ENCODE measurements at places on chromosomes 5 and 9.

- DNase-seq: no peak
Observed at GRCh38 chr5:150530951-150531588, 23.1 kb downstream of the NDST1 start.

- DNase-seq: no peak
Observed at GRCh38 chr9:90680534-90680933, 37.9 kb upstream of the DIRAS2 start.

DNA sequence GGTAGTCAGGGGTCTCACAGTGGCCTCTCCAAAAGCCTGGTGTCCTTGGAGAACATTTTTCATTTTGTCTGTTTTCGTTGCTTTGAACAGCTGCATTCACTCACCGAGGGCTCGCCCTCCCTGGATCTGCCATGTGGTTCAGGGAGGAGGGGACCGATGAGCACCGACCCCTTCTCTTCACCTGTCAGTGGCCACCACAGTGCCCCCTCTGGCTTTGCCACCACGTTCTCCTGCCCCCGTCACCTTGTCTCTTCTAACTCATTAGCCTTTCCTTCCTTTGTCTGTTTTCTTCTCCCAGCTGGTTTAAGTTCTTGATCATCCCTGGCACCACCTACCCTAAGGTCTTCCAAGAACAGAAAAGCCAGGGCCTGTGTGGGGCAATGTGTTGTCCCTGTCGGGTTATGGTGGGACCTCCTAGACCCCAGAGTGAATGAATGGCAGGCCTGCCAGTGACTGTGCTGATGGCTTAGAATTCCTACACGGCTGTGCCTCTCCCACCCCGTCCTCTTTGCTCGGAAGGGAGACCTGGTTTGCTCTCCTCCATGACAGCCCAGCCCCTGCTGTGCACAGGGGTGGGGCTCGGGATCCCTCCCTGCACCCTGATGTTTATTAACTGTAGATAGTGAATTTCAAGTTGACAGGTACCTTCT is 90.0 kb downstream of the ANKRD33B start:
- no peak for DNase-seq

DNA sequence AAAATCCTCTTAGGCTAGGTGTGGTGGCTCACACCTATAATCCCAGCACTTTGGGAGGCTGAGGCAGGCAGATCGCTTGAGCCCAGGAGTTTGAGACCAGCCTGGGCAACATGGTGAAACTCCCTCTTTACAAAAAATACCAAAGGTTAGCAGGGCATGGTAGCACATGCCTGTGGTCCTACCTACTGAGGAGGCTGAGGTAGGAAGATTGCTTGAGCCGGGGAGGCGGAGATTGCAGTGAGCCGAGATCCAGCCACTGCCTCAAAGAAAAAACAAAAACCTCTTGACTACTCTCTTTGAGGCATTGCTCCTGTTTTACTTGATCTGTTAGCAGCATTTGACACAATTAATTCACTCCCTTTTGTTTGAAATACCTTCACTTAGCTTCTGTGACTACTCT is 20.7 kb downstream of the KIF2A start:
- no peak for DNase-seq

DNA sequence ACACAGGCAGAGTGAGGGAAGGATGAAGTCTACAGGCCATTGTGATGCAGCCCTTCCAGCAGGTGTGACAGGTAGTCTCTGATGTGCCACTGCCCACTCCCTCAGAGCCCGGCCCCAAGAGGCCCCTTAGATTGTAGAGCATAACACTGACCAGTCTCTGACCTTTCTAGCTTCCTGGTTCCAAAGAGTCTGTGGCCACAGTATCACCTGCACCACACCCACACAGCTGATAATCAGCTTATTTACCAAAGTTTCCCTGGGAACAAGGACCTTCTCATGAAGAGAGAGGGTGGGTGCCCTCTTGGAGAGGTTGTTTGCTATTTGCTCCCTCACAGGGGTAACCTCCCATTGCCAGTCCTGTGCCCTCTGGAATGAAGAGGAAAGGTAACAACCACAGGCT is 11.0 kb upstream of the ACER2 start:
- no peak for DNase-seq

- peak; percentile 31 for DNase-seq
Observed at GRCh38 chr9:92295827-92296258, 2.3 kb upstream of the IARS1 start.

DNA sequence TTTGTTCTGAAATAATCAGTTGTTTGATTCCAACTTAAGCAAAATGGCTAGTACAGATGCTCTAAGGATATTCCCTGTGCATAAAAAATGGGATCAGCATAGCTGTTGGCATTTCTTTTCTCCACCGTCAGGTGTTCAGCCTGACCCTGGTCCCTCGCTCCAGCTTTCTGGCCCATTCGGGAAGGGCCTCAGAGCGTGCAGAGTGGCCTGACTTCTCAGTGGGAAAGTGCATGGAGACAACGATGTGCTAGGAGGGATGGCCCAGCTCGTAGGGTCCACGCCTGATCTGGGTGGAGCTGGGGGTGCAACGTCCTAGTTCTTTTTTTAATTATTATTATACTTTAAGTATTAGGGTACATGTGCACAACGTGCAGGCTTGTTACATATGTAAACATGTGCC is 319.1 kb upstream of the IRX4 start:
- DNase-seq: no peak

GRCh38 chr9:112905084-112905483 is 14.4 kb upstream of the SLC46A2 start:
- no peak for DNase-seq

DNA sequence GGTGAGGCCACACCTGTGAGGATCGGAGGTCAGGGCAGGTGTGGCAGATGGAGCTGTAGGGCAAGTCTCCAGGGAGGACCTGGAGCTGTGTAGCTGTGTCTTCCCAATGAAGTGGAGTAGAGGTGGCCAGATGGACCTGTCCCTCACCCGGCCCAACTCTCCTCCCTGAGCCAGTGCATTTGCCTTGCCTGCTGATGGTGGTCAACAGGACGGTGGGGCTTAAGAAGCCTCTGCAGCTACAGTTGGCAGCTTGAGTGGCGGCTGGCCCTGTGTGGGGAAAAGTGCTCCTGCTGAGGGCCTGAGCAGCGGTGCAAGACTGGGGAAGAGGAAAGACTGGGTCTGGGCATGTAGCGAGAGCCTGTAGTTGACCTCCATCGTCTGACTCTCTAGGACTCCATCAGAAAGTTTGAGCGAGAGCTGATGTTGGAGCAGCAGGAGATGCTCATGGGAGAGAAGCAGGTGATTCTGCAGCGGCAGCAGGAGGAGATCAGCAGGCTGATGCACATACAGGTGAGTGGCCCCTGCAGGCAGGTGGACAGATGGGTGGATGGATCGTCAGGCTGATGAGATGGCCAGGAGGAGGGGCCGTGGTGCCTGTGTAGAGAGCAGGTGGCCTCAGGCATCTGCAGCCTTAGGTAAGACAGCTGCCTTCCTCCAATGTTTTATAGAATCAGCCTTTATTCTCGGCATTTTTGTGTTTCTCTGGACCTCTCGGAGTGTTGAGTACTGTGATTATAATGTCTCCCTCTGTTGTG is 24.9 kb downstream of the PITX1 start:
- no peak for DNase-seq

DNA sequence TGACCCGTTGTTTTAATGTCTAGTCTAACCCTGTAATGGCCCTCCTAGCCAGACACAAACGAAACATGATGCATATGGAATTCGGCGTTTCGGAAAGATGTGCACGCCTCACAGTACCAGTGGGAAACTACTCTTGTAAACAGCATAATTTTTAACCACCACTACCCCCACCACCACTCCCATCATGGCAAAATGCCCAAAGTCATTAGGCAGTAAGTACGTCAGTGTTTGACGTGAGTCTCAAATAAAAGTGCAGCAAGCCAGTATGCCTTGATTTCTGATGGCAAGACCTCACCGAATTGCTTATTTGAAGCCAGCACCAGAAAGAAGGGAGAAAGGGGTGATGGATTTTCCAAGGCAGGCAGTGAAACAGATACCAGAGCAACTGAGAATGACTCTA is 71.4 kb downstream of the ADRB2 start:
- no peak for DNase-seq

- DNase-seq: no peak
Observed at GRCh38 chr5:145587710-145588109, 247.4 kb downstream of the PRELID2 start.

GRCh38 chr9:129487658-129488483 is 133.0 kb downstream of the C9orf50 start:
- DNase-seq: no peak

GRCh38 chr5:125668884-125669283 is 754.3 kb upstream of the GRAMD2B start:
- peak; percentile 14 for DNase-seq

DNA sequence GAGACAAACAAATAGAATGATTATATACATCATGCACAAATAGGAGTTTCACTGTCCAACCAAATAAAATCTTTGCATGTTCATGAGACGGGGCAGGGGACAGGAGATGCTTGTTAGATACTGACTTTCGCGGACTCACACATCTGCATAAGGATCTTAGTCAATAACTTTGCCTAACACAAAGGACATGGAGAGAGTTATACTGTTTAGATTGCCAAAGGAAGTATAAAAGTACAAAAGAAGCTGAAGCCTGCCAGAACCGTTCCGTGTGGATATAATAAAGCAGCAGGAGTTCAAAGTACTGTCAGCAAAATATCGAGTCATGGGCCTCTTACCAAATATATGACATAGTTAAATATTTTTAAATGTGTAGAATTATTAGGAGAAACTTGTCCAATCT is 1148.4 kb downstream of the EFNA5 start:
- no peak for DNase-seq

DNA sequence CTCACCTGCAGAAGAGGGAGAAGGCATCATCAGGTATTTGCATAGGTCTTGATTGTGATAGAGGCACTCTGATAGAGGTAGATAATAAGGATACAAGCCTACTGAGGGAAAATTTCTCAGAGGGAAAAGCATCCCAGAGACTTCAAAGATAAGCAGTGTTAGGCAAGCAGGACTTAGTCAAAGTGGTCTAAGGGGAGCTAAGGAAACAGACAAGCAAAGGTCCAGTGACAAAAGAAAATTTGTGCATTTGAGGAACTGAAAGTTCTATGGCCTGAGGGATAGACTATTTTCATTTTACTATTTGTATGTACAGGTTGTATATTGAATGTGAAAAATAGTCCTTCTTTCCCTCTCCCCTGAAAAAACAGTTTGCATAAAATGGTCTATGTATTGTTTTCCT is 27.4 kb downstream of the OXCT1 start:
- peak; percentile 34 for DNase-seq

DNA sequence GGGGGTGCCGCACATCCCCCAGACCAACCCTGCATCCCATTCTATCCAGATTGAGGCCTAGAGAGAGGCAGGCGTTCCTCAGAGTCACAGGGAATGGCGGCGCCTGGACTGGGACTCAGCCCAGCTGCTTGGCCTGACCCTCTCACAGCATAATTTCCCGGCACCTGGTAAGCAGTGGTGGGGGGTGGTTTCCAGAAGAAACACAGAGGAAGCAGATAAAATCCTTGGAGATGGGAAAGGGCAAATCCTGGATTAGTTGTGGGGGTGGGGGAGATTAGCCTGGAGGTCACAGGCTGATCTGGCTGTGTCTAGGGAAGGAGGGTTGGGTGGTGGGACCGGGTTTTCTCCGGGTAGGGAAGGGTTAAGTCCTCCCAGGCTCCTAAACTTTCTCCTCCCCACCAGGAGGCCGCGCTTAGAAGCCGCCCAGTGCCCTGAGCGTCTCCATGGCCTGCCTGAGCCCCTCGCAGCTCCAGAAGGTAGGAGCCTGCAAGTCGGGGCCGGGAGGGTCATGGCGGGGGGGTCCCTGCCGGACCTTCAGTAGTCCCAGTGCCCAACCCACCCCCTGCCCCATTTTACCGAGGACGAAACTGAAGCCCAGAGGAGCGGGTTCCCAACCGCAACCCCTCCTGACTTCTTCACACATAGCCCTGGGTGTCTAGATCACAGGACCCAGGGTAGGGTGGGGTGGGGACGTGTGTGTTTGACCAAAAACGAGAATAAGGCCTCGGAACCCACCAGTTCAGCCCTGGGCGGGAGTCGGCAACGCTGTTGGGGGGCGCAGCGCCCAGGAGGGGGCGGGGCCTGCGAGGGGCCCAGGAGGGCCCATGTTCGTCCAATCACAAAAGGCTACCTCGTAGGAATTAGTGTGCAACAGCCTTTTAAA is 1.3 kb downstream of the PHYHD1 start:
- no peak for DNase-seq

- no peak for DNase-seq
Observed at GRCh38 chr5:173689171-173689736, 72.8 kb upstream of the BOD1 start.

DNA sequence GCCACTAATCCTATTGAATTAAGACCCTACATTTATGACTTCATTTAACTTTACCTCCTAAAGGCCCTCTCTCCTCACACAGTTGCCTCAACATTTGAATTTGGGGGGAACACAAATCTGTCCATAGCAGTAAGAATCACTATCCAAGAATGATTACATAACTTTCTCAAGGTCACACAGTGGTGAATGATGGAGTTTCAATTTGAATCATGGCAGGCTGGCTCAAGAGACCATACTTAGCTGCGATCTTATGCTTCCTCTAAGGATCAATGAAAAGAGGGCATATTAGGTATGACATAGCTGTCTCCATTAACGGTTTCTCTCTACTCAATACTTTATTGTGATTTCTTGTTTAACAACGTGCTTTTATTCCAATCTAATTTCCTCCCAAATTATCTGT is 44.1 kb upstream of the PDE4D start:
- DNase-seq: peak; percentile 30

DNA sequence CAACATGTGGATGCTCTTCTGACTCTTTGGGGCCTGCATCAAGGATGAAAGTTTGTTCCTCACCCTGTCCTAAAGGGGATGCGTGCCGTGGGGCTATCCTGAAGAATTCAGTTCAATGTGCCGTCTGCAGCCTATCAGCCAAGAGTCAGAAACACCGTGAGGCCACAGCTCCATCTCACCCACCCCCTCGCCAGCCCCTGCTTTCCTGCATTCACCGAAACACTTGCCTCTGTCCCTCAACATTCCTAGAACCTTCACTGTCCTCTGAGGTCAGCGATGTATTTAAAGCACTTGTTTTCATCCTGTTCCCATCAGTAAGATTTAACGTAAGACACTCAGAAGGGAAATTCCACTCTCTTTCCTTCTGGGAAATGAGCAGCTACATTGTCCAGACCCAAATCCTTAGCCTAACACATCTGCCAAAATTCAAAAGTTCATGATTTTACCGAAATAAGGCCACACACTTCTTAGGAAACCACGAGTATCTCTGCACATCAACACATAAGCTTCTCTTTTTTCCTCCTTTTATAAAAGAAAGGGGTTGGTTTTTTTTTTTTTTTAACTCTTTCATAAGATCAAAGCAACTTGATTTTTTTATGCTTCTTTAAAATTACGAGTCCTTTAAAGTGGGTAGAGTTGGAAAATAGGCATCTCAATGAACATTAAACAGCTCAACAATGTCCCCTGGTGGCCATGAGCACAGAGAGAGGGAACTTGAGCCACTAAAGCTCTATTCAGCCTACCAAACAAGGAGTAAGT is 100.7 kb downstream of the SUSD1 start:
- peak; percentile 87 for DNase-seq

GRCh38 chr5:172502969-172503368 is 48.6 kb upstream of the SH3PXD2B start:
- DNase-seq: peak; percentile 15

- DNase-seq: peak; percentile 90
Observed at GRCh38 chr9:100028201-100028784, 70.5 kb downstream of the ERP44 start.

- DNase-seq: no peak
Observed at GRCh38 chr9:100014846-100015245, 84.0 kb downstream of the ERP44 start.
